Fibroblast of the conjunctiva (primary cell): ENCODE measurements at places on chromosomes 16 and 17.

DNA sequence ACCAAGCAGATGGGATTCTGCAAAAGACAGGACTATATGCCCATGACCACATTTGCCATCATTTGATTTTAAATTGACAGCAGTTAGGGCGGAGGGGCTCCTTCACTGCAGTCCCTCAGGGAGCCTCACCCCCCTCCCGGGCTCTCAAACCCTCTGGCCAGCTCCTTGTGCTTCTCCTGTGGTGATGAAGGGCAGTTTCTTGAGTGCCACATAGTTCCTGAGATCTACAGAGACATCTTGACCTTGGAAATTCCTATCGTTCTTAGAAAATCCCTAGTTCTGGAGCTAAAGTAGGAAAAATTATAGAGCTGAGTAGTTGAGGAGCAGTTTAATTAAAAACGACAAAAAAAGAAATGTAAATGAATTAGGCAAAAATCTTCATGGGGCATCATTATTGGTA lies 231.5 kb downstream of the CCDC182 start:
- no peak for DNase-seq

- DNase-seq: no peak
Measured at GRCh38 chr17:82095777-82096708, 2.0 kb downstream of the FASN start.

- no peak for DNase-seq
Measured at GRCh38 chr16:15817446-15817845, 39.4 kb downstream of the MYH11 start.

DNA sequence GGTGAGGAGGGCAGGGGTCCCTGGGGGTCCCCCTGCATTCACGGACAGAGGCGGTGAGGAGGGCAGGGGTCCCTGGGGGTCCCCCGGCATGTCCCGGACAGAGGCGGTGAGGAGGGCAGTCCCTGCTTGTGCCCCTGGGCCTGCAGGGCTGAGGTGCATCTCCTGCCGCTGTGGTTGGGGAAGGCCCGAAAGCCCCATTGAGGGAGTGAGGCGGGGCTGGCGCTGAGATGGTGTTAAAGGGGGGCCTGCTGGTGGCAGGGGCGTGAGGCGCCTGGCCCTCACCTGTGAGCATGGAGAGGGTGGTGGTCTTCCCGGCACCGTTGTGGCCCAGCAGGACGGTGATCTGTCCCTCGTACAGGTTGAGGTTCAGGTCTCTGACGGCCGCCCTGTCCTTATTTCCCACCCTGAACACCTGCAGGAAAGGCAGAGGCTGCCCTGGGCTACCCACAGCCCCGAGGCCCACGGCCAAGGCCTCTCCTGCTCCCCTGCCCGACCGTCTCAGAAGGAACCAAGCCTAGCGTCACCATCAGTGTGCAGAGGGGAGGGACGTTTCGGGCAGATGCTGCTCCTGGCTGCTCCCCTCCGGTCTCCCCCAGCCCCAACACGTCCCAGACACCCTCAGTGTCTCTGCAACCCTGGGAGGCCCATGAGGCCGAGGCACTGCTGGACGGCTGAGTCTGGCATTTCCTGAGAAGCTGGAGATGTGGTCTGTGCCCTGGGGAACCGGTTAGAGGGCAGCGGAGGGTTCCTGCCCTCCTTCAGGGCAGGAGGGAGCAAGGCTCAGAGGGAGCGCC lies 31.4 kb upstream of the RNPS1 start:
- DNase-seq: no peak

DNA sequence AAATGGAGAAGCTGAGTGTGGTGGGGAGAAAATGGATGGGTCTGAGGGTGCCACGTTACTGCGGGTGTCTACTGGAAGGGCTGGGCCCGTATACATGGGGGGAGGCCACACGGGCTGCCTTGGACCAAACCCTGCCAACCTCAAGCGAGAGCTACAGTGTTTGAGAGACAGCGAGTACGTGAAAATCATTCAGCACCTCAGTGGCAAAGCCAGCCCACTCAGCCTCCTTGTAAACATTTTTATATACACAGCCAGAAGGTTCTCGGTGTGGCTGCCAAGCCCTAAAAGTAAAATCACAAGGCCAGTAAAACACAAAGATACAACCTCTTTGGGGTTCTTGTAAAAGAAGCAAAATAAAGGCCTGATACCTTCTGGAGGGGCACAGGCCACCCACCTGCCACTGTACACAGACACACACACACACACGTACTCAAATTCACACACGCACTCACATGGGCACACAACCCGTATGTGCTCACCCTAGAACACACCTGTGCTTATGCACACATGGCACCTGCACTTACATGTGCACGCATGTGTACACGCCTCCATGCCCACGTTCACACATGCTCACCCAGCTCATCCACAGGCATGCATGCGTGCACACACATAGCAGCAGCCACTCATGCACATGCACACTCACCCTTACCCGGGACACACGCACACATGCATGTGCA lies 102.8 kb downstream of the GSG1L start:
- DNase-seq: no peak

- no peak for DNase-seq
Measured at GRCh38 chr16:42691-43090, 10.7 kb downstream of the POLR3K start.

- DNase-seq: no peak
Measured at GRCh38 chr17:2723505-2723996, 12.0 kb upstream of the CLUH start.

DNA sequence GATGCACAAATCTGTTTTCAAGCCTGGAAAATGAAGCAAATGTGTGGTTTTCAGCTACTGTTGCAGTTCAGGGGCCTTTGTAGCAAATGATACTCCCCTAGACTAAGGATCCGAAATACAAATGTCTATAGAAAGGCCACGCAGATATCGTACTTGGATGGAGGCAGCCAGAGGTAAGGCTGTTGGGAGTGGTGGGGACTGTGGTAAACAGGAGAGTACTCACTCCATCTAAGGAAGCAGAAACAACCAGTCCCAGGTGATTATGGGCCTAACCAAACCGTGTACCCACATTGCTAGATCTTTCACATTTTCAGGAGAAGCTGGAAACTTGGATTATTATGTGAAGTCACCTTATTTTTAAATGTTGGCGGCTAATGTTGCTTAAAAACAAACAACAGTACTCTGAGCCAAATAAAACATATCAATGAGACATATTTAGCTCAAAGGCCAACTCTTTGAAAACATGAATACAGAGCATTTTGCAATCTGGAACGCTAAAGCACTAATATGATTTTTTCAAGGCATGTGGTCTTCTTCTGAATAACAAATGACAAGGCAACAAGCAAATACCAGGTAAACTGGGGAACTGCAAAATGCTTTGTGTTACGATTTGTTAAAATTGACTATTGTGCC lies 110.1 kb downstream of the YPEL2 start:
- DNase-seq: no peak

DNA sequence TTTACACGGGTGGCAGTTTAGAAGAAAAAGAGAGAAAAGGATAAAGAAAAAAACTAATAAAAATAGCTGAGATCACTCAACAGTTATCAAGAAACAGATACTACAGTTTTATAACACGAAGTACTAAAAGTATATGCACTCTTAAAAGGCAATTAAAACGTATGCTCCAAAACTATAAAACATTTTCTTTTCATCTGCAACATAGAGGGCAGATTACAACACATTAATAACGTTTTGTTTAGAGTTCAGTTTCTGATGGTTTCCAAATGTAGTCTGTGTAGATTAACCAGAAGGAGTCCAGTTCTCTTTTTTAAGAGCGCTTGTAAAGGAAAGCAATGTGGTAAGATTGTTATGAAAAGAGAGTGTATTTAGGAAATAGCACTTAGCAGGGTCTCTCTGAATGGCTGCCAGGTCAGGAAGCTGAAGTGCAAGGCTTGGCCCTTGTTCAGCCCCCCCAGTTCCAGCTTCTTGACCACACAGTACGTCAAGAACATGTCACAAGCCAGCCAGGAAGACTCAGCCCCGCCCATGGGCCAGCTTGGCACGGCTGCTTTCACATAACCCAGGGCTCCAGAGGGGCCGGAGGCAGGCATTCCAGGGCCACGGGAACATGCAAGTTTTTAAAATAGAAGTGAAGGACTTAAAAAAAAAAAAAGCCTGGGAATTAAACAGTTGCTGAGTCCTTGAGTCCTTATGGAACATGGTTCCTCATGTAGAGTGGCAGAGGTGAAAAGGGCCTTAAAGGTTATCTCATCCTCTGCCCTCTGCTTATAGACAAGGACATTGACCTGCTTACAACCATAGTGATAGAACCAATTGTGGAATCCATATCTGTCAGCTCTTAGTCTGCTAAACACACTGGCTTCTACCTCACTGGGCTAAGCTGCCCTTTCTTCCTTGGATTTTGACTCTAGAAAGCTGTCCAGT lies 147.4 kb upstream of the TBX2 start:
- peak; percentile 95 for DNase-seq

GRCh38 chr17:4309897-4310296 lies 46.1 kb upstream of the ANKFY1 start:
- no peak for DNase-seq

GRCh38 chr16:60203525-60204124 lies 1469.5 kb upstream of the GOT2 start:
- peak; percentile 3 for DNase-seq

- DNase-seq: no peak
Measured at GRCh38 chr17:76234354-76234679, 6.0 kb downstream of the RNF157 start.

DNA sequence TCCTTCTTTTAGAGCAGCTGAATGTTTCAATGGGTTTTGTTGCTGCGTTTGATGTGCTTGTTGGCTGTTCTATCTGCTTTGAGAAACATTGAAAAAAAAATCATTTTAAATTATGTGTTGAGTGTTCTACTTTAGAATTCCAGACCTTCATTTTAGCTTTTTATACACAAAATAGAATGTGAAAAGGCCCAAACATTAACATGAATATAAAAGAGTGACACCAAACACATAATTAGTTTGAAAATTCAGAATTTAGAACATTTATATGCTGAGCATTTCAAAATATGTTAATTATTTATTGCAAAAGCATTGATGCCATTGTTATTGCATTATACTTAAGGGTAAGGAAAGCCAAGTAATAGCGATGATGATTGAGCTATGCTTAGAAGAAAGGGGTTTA lies 2.9 kb downstream of the NFAT5 start:
- no peak for DNase-seq

DNA sequence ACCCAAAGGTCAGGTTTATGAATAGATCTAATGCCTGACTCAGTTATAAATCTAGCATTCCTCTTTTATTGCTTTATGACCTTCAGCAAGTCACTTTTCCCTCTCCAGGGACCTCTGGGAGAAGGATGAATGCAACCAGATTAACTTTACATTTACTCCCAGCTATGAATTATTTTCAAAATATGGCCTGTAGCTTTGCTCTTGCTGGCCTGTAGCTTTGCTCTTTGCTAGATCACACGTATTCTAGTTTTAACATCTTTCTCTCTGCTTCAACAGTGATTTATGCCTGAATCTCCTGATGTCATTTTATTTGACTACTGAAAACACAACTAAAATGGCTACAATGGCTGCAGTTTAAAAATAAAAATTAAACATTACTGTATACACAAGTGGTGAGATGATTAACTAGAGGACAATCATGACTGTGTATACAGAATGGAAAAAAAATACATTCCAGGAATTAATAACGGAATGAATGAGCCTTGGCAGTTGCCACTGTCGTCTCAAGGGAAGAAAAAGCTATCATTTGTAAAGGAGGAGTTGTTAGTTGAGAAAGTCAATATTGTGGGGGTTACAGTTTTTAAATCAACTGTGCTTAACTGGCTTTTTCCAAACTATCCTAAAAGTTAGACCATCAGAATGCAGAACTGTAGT lies 434.5 kb upstream of the GOT2 start:
- DNase-seq: no peak

GRCh38 chr17:7431231-7431630 lies 2.6 kb downstream of the SPEM3 start:
- no peak for DNase-seq

GRCh38 chr17:41639492-41640473 lies 15.4 kb upstream of the KRT17 start:
- DNase-seq: no peak

GRCh38 chr16:86824751-86825296 lies 246.5 kb downstream of the FOXL1 start:
- no peak for DNase-seq

GRCh38 chr17:18314059-18314730 lies 599 bp downstream of the TOP3A start:
- DNase-seq: no peak

DNA sequence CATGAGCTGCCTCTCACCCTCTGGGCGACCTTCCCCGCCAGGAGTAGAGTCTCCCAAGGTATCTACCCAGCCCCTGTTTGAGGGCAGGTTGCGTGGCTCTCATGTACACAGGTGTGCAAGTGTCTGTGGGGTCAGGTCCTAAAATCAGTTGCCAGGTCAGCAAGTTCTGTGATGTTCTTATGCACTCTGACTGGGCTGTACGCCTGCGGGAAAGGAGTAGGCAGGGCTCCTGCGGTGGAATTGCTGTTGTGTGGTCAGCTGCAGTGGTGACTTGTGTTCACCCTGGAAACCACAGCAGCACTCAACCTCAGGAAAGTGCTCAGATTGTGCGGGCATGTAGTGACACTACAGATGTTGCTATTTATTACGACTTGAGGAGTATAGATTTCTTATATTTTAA lies 19.4 kb downstream of the NARF start:
- DNase-seq: no peak

GRCh38 chr17:47804461-47804860 lies 17.1 kb downstream of the OSBPL7 start:
- DNase-seq: no peak
